ENCODE measurements at places on chromosomes 7 and 10.

- DNase-seq = no peak
Measured at GRCh38 chr7:124074007-124074406, 41.1 kb upstream of the TMEM229A start.

DNA sequence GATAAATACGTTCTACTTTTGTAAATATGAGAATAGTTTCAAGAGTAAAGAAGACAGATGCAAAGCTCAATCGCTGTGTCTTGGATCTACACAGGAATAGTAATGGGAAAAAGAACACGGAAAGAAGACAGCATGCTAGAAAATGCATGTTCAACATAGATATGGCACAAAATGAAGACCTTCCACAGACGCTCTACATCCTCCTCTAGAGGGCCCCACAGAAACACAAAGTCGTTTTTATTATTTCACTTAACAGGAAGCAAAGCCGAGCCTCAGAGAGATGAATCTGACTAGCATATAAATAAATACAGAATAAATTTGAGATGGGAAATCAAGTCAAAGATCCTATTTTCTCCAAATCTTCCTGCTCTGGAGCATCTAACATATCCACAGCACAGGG is 292.6 kb downstream of the PARD3 start:
- DNase-seq = no peak

DNA sequence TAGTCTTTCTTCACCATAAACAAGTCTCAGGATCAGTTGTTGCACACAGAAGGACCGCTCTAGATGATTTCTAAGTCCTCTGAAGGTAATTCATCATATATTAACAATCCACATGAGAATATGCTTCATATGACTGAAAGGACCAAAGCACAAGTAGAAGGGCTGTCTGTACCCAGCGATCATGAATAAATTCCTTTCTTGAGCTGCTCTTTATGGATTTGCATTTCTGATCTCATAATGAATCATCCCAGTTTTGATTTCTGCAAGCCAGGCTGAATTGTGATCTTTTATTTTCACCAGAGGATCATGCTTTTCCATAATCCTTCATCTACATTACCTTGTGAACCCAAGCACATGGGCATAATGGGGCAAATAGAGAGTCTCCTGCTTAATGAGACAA is 675.6 kb downstream of the MAGI2 start:
- DNase-seq = no peak

- DNase-seq = no peak
Measured at GRCh38 chr10:18179891-18180290, 39.7 kb downstream of the CACNB2 start.

- DNase-seq = no peak
Measured at GRCh38 chr7:240146-240676, 47.8 kb downstream of the FAM20C start.

DNA sequence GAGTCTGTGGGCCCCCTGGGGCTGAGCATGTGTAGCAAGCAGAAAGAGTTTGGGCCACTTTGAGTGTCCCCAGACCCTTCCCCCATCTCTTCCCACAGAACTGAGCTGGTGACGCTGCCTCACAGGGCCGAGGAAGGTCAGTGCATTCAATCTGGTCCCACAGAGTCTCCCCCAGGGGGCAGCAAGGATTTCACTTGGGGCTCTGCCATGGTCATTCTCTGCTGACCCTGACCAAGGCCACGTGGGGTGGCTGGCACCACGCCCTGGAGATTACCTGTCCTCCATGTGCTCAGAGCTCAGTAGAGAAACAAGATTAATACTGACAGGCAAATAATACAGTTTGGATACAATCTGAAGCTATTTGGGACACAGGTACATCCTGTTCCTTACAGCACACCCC is 30.2 kb downstream of the ADRA2A start:
- DNase-seq = no peak

- DNase-seq = no peak
Measured at GRCh38 chr10:24574161-24574560, 149.5 kb downstream of the ARHGAP21 start.

- no peak for DNase-seq
Measured at GRCh38 chr10:14612873-14613587, 161.7 kb downstream of the FAM107B start.

Data from thoracic aorta (tissue), 2 donors.